ENCODE measurements at places on chromosomes 7 and 10. TPM values are rescaled to one million over a fixed set of nuclear protein-coding genes. Genes with fewer than 3 reads are reported as not detected.
A peak's percentile ranks its signal among the peaks of the same experiment; 100 is the strongest.

DNA sequence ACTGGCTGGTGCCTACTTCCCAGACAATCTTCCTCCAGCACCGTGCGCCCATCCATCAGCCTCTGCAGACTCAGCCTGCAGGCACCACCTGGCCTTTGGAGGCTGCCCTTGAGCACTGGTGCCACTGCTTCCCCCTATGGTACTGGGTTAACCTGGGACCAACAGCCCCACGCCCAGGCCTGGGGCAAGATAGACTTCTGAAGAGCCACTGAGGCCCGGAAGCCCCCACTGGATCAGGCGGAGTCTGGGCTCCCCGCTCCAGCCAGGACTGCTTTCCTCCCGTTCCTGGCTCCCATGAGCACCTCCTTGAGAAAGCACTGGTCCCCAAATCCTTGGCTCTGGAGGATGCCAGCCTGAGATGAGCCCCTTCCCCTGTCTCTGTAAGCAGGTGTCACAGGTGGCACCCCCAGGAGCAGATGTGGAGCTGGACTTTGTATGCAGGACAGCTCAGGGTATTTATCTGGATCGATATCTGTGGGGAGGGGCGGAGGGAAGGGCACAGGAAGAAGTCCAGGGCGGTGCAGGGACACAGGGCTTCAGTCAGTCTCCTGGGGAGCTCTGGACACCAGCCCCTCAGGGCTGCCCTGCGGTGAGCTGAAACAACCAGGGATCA, 206.5 kb upstream of the PPP2R2D start:
- H3K27me3 ChIP-seq, result peaks cover 43% of the 10 kb centered on the region
- H3K4me1 ChIP-seq, result no peaks in the 10 kb centered on the region
- H3K4me3 ChIP-seq, result no peak overlapping the region
- DNase-seq, result no peak
- H3K27ac ChIP-seq, result no peak overlapping the region
- H3K36me3 ChIP-seq, result no peaks in the 10 kb centered on the region

- peaks cover 10% of the 10 kb centered on the region for H3K27me3 ChIP-seq
- no peak for DNase-seq
- no peak overlapping the region for H3K4me3 ChIP-seq
- H3K4me1 ChIP-seq, result no peaks in the 10 kb centered on the region
Observed at GRCh38 chr10:126639084-126639483, 31.4 kb downstream of the C10orf90 start.

HOXA5 gene
- not detected for total RNA-seq

DNA sequence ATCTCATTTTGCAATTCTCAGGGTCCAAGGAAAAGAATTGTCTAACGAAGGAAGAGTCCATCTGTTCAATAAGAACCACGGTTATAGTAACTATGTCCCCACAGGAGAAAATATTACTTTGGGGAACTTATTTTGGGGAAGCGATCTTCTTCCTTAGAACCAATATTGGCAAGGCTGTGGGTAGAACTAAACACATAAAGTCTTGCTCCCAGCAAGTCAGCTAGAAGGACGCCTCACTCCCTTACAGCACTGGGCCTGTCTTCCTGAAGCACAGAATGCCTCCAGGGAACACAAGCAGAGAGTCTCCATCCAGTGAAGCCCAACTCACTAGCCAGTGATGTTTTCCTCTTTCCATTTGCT, 30.2 kb downstream of the C10orf71 start:
- H3K4me1 ChIP-seq, result no peaks in the 10 kb centered on the region
- no peak overlapping the region for H3K4me3 ChIP-seq
- H3K36me3 ChIP-seq, result peaks cover 6% of the 10 kb centered on the region

- H3K36me3 ChIP-seq, result peaks cover 4% of the 10 kb centered on the region
- DNase-seq, result no peak
- peaks cover 43% of the 10 kb centered on the region for H3K4me1 ChIP-seq
- no peak overlapping the region for H3K4me3 ChIP-seq
- peak overlapping the region; percentile 54 for H3K27ac ChIP-seq
- H3K27me3 ChIP-seq, result no peaks in the 10 kb centered on the region
Observed at GRCh38 chr10:7953447-7953846, 101.0 kb upstream of the GATA3 start.

DNA sequence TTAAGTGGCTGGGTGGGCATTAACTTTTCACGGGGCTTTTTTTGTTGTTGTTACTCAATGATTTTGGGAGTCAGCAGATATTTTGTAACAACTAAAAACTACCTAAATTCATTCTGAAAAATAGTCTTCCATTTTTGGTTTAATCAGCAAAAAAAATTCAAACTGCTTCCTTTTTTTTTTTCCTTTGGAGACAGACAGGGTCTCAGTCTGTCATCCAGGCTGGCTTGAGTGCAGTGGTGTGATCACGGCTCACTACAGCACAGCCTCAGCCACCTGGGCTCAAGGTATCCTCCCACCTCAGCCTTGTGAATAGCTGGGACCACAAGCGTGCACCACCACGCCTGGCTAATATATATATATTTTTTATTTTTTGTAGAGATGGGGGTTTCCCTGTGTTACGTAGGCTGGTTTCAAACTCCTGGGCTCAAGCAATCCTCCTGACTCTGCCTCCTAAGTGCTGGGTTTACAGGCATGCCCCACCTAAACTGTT, 36.5 kb downstream of the SKIDA1 start:
- H3K4me3 ChIP-seq, result no peak overlapping the region
- peaks cover 4% of the 10 kb centered on the region for H3K4me1 ChIP-seq
- H3K27me3 ChIP-seq, result peaks cover 32% of the 10 kb centered on the region
- no peaks in the 10 kb centered on the region for H3K36me3 ChIP-seq
- DNase-seq, result no peak

DNA sequence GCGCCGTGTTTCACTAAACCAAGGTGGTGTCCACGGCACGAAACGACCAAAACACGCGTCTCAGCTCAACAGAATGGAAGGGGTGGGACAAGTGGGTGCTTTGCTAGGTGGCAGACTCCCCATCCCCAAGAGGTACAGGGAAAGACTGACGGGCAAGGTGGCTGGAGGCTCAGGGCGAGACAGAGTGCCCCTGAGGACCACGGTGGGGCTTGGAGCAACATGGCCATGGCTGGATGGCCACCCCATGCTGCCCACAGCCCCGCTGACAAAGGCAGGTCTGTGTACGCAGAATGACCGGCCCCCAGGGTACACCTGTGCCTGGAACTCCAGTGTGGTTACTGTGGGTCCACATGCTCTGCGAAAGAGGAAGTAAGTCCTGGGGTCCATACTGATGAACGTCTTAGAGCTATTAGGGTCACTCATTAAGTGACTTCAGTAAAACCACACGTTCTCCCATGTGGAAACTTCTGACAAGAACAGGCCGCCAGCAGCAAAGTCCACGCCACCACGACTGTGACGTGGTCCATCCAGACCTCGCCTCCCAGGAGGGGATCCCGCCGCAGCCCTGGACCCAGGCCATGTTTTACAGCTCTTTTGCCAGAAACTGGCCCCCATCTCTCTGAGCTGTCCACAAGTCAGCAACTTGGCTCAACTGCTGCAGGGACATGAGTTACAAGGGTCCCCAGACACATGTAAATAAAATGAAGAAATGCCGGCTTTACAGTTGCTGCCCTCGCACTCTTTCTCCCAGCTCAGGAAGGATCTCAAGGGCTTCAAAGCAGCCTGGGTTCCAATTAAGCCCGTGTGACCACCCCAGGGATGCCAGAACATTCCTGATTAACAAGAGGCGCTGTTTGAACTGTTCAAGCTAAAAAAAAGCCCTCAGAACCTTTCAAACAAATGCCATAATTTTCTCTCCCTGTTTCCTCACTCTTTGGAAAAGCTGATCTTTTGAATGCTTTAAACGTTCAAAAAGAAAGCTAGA, 66.8 kb downstream of the MAD1L1 start:
- H3K4me3 ChIP-seq, result no peak overlapping the region
- no peak overlapping the region for H3K27ac ChIP-seq
- H3K36me3 ChIP-seq, result no peaks in the 10 kb centered on the region
- no peaks in the 10 kb centered on the region for H3K27me3 ChIP-seq

All from naive thymus-derived CD8-positive, alpha-beta T cell (primary cell).